ENCODE measurements at places on chromosomes 11 and 22.

DNA sequence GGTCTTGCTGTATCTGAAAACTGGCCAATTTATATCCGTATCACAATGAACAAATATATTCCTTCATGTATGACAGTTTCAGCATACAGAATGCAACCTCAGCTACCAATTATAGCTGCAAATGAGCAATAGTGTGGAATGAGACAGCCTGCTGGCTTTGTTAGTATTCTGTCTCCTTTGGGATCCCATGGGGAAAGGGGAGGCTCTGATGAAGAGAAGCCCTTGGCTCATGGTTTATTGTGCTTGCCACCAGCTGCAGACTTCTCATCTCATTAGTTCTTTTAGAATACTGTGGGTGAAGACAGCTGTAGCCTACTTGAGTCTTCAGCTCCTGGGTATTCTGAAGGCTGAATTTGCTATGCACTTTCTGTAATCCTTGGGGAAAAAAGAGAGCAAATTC lies 42.4 kb downstream of the PITPNB start:
- peak; percentile 75 for DNase-seq

GRCh38 chr11:82899957-82900276 lies 313 bp downstream of the PRCP start:
- no peak for DNase-seq

- no peak for DNase-seq
Observed at GRCh38 chr11:1181853-1182535, 24.2 kb downstream of the MUC5AC start.

GRCh38 chr11:107526197-107526596 lies 39.3 kb downstream of the ALKBH8 start:
- DNase-seq, result no peak

- DNase-seq, result no peak
Observed at GRCh38 chr11:12126344-12127019, 16.1 kb downstream of the MICAL2 start.

DNA sequence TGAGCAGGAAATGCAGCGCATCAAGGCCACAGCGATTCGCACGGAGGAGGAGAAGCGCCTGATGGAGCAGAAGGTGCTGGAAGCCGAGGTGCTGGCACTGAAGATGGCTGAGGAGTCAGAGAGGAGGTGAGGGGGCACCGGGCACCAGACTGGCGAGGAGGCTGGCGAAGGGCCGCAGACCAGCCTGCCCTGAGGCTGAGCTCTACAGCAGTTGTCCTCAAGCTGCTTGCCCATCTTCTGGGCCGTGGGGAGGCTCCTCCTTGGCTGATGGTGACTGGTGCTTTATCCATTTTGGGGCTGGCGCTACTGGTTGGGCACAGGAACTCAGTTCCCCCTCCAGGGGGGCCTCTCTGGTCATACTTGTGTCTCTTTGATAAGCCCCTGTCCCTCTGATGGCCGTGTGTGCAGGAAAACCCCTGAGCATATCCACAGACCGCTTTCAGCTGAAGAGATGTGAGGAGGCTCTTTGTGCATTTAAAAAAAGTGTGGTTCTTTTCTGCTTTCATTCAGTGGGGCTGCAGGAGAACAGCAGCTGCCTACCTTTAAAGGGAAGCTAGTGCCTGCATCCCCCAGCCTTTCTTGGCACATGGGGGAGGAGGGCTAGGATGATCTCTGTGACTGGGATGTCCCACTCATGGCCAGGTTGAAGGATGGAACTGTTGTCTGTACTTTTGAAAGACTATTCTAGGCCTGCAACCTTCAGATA lies 46.3 kb upstream of the CABP7 start:
- DNase-seq, result no peak

DNA sequence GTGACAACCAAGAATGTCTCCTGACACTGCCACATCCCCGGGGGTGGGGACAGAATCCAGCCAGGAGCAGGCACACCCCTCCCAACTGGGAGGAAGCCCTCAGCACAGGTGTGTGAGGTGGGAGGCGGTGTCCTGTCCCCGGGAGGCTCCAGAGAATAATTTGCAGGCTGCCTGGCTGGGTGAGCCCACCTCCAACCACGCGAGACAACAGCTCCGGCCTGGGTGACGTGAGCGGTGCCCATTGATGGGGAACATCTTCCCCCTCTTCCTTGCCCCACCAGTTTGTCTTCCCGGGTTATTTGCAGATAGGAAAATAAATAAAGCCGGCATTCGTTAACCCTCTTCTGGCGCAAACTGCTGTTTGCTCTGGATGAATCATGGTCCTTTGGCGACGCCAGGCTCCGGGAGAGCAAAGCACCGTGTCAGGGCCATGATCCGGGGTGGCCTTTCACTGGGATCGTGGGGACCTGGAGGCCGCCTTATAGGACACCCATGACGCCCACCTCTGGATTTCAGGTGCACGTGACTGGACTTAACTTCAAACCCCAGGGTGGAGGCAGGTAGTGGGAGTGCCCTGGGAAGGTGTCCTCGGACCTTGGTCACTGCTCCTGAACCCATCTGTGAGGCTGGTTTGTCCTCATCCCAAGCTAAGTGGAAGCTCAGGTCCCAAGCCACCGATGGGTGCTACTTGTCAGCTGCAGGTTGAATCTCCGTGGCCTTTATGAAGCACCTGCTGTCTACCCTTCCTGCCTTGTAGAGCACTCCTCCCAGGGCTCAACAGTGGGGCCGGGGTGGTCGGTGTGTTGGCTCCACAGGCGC lies 13.9 kb downstream of the CCND1 start:
- no peak for DNase-seq

DNA sequence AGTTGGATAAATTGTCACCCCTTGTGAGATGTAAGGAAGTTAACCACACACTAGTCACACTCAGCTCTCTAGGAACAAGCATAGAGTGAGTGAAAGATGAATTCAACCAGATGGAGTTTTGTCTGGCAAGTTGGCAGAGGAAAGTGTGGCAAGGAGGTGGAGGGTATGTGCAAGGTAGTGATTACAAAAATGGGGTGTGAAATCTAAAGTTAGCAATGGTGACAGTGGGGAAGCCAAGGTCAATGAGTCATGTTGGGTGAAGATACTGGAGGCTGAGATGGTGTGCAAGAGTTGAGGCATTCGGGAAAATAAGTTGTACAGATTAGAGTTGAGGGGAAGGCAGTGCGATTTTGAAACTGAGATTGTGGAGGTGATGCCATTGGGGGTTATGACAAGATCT lies 33.7 kb downstream of the MRGPRX2 start:
- no peak for DNase-seq

GRCh38 chr11:39268176-39268690 lies 2191.2 kb downstream of the LRRC4C start:
- no peak for DNase-seq

DNA sequence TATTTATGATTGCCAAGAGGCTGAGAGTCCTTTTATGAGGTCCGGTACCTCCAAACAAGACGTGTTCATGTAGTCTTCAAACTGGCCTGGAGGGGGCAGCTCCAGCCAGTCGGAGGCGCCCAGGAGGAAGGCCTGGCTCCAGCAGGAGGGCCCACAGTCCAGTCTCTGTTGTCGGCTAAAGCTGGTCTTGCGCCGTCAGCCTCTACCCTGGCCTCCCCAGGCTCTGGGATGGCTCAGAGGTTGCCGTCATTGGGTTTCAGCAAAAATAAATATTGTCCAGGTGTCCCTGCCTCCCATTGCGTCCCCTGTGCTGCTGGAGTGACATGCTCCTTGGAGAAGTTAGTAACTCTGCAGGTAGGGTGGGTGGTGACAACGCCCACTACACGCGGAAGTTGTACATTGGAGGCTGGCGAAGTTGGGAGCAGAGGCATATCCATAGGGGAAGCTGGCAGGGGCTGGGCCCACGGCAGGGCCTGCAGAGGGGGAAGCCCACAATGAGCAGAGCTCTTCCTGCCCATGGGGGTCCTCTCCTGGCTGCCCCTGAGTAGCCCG lies 1.0 kb upstream of the SLC25A1 start:
- peak; percentile 80 for DNase-seq

- DNase-seq, result no peak
Observed at GRCh38 chr11:119874660-119875238, 145.7 kb upstream of the NECTIN1 start.

Data from D341Med (cell line).